ENCODE measurements at places on chromosomes 11 and 22.

GRCh38 chr11:76807206-76807875 is 24.2 kb downstream of the TSKU start:
- DNase-seq, result peak; percentile 66

DNA sequence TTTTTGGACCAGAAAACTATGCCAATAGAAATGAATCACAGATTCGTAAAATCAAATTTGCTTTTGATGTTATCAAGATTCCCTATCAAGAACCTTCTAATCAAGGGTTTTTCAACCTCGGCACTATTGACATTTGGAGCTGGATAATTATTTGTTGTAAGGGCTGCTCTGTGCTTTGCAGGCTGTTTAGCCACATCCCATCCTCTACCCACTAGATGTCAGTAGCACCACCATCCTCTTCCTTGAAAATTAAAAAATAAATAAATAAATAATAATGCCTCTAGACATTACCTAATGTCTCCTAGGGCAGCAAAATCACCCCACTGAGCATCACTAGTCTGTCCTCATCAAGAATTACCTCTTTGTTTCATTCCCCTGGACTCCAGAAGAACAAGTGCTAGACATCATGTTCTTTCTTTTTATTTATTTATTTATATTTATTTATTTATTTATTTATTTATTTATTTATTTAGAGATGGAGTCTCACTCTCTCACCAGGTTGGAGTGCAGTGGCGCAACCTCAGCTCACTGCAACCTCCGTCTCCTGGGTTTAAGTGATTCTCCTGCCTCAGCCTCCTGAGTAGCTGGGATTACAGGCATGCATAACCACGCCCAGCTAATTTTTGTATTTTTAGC is 744.7 kb downstream of the KCNA4 start:
- DNase-seq, result no peak

- no peak for DNase-seq
Observed at GRCh38 chr11:85318573-85318972, 308.6 kb downstream of the DLG2 start.

DNA sequence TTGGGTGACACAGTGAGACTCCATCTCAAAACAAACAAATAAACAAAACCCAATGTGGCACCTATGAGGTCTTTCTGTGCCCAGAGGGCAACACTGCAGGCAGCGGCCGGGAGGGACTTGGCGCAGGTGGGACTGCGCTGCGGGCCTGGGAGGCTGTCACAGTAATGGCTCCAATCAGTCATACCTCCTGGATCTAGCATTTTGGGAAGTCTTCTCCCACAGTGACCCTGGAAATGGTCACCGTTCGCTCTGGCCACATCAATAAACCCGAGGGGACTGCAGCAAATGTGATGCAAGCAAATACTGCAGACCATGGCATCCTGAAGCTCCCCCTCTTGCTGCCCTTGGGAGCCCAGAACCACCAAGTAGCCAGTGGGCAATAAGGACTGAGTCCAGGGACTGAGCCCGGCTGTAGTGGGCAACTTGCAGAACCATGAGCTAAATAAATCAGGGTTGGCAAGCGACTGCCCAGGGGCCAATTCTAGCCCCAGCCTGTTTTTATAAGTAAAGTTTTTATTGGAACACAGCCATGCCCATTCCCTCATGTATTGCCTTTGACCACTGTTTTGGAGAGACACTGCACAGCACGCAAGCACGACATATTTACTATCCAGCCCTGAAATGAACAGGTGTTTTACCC is 15.4 kb downstream of the SHANK2 start:
- no peak for DNase-seq

DNA sequence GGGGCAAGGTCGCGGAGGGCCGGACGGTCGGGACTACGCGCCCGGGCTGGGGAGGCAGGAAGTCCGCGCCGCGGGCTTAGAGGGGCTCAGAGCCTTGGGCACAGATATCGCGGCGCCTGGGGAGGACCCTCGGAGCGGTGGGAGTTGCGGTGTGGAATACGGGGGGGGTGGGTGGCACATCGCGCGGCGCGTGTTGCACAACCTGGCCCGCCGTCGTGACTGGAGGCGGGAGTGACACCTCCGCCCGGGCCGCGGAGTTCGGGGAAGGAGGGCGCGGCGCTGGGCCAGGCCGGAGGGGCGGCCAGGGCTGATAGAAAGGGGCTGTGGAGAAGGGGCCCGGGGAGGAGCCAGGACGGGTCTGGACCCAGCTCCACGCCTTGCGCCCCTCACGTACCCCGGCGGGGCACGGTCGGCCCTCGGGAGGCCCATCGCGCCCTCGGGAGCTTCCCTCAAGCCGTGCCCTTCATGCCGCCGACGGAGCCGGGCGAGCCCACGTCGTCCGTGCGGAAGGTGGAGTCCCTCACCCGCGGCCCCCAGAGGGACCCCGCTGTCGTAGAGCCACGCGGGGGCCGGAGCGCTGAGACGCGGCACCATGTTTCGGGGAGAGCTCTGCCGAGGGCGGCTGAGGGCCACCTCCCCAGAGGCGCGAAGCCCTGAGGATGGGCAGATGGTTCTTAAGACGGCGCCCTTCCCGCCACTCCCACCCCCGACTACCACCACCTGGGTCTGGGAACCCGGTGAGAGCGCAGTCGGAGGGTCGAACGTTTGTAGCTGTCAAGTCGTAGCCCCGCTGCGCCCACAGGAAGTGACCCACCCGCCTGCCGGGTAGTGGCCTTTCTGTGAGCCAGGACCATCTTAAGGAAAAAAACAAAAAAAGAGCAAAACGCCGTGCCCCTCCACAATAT is 729 bp downstream of the IL17RA start:
- DNase-seq, result no peak
